Left lung (tissue), 14 donors: ENCODE measurements at places on chromosomes 7 and 10. TPM values are rescaled to one million over a fixed set of nuclear protein-coding genes. Genes with fewer than 3 reads are reported as not detected.

- DNase-seq = no peak
Observed at GRCh38 chr7:135317676-135318325, 84.2 kb downstream of the STRA8 start.

DNA sequence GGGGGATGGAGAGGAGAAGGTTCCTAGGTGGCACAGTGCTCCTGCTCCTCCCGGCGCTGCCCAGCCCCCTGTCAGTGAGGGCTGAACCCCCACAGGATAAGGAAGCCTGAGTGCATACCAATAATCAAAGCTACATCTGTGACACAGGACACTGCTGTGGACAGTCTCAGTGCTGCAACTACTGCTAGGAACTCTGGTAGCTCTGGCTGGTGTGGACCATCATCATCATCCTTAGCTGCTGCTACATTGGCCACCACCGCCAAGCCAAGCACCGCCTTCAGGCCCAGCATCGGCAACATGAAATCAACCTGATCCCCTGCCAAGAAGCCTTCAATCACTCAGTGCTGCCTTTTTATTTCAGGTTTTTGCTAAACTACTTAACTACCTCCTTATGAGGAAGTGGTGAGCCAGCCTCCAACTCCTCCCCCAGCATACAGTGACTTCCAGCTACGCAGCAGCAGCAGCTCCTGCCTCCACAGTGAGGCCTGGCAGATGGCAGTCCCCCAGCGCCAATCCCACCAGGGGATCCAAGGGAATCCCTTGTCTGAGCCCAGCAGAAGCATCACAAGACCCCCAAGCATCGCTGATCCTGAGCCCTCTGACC lies 32.1 kb upstream of the SLC26A4 start:
- DNase-seq = no peak

DNA sequence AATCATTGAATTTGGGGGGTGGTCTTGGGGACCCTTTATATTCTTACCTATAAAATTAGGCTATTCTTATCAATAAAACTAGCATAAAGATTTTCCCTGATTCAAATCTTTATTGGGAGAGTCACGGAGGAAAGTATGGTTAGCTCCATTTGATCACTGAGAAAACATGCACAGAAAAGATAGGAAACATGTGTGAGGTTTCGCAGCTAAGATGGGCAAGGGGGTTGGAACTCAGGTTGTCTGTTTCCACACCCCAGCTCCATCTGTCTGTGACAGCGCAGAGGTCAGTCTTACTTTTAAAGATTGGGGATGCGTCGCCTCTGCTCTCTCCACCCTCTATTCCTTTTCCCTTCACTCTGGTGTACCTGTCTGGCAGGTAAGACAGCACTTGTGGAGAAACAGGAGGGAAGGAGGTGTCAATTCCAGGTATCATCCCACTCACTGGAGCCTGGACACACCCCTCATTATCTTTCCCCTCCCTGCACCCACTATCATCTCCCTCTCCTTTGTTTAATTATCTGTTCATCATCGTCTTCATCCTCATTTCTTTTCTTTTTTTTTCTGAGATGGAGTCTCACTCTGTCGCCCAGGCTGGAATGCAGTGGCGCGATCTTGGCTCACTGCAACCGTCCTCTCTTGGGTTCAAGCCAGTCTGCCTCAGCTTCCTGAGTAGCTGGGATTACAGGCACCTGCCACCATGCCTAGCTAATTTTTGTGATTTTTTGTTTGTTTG lies 2.4 kb upstream of the DENND10 start:
- no peak for DNase-seq

DNA sequence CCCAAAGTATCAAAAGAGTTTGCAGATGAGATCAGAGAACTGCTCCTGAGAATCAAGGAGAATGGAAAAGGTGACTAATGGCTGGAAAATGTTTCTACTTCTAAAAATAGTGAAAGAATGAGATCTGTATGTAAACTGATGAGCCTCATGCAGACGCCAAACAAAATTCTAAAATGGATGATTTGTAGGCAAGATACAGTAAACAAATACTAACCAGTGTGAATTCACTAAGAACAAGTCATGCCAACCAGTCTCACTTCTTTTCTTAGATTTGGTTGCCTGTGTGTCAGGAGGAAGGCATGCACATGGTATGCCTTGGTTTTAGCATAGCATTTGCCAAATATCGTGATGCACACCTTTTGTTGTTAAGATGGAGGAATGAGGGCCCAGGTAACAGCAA lies 94.9 kb upstream of the PIK3CG start:
- no peak for DNase-seq

TRIL gene
- total RNA-seq = 6.9 TPM

DNA sequence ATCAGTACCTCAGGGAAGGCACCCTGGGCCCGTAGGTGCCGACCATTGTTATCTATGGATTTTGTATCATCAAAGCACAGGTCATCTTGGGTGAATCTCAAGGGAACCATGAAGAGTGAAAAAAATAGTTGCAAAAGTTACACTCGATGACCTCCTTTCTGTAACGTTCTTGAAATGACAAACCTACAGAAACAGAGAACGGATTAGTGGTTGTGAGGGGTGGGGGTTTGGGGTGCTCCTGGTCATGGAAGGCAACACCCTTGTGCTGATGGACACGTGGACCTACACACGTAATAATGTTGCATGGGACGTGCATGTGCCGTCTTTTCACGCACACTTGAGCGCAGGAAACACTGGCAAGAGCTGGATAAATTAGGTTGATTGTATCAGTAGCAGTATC lies 655.9 kb downstream of the SDK1 start:
- DNase-seq = no peak

GRID2IP gene
- 0.35 TPM for total RNA-seq

- no peak for DNase-seq
Observed at GRCh38 chr7:99639267-99639666, 22.5 kb downstream of the ZSCAN25 start.

GRCh38 chr7:25851332-25852210 lies 300.4 kb upstream of the NFE2L3 start:
- peak; percentile 92 for DNase-seq

GRCh38 chr7:12620371-12620770 lies 49.9 kb downstream of the SCIN start:
- DNase-seq = no peak

GRCh38 chr10:130040351-130040750 lies 70.3 kb downstream of the C10orf143 start:
- no peak for DNase-seq

ZNF365 gene
- 2.9 TPM for total RNA-seq

TLX1 gene
- not detected for total RNA-seq

ENTPD1 gene
- total RNA-seq = 37.6 TPM

DNA sequence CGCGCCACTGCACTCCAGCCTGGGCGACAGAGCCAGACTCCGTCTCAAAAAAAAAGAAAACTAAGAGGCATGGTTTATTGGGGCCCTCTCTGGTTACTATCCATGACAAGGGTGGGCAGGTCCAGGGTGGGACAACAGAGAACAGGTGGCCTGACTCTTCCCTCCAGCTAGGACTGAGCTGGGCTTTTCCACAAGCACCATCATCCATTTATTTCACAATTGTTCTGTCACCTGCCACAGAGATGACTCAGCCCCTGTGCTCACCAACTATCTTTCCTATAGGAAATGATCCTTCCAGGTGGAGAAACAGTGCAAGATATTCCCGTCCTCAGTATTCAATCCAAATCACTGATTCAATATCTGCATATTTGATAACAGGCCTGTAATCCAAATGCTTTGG lies 44.9 kb upstream of the MYL10 start:
- no peak for DNase-seq

DNA sequence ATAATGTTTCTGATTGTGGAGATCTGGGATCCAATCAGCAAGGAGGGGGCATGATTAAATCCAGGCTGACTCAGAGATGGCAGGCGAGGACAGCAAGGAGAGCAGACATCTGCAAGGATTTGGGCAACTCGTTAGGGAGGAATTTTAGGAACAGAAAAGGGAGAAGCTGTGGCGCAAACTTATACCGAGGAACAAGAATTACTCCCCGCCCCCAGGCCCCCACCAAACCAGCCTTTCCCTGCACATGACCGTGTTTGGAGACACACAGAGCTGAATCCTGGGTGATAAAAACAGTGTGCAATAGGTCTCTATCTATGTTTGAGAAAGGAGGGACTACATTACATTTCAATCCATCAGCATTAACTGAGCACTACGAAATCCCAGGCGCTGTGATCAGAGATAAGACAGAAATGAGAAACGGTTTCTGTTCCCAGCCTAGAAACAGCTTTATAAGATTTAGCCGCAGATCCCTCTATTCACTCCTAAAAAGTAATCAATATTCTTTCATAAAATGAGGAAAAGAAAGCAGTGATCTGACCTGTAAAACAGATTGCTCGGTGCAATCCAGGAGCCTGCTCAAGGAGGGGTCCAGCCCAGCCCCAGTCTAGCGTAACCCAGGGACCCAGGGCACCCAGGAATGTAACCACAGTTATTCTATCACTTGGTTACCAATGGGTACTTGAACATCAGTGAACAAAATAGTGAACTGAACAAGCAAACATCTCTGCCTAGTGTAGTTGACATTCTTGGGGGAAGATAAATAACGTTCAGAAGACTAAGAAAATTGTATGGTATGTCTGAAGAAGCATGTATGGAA lies 37.2 kb upstream of the RAPGEF5 start:
- DNase-seq = no peak
